ENCODE measurements at places on chromosomes 3 and 15. TPM values are rescaled to one million over a fixed set of nuclear protein-coding genes. Genes with fewer than 3 reads are reported as not detected.

The CIP2A gene
- 72.3 TPM for total RNA-seq

The FETUB gene
- not detected for total RNA-seq

The IGSF10 gene
- total RNA-seq = 0.59 TPM

The FBXW12 gene
- not detected for total RNA-seq

The TRPM1 gene
- total RNA-seq = not detected

The RAB6B gene
- 0.29 TPM for total RNA-seq

- no peak for DNase-seq
These were observed 68.9 kb upstream of the HERC1 start for GRCh38 chr15:63902671-63903035.

- no peak for DNase-seq
These were observed 17.1 kb downstream of the CHST13 start for GRCh38 chr3:126540951-126541627.

- no peak for DNase-seq
These were observed 981.9 kb downstream of the FHIT start for GRCh38 chr3:60269377-60269776.

DNA sequence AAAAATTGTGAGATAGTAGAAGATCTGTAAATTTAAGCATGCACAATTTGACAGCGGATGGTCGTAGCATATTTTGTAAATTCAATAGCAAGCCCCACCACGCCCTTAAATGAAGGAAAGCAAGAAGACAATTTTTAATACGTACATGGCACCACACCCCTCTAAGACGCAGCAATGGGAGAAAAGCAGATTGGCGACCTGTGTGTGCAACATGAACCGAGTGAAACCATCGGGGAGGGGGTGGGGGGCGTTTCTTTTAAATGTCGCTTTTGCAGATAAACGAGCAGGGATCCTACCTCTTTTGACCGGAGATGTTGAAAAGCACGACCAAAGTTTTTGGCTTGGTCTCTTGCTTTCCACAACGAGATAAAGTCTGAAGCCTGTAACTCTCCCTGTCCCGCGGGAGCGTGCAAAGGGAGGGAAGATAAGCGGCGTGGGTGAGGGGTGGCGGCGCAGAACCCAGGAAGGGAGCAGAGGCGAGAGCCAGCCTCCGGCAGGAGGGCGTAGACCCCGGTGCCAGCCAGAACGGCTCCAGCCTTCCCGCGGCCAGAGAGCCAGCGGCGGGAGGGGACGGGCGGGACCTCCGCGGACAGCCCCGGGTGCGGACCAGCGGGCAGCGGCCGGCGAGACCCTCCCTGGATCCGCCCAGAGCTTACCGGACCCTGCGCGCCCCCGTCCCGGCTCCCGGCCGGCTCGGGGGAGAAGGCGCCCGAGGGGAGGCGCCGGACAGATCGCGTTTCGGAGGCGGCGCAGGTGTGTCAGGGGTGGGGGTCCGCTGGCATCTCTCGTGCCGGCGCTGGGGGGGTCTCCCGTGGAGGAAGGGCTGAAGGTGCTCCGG, at the start of gene CHL1:
Gene CHL1, plus strand, starts transcription at position 453 of the 838 bp plus-strand sequence. CDS start 123,014 bp downstream, outside the sequence.
- DNase-seq = no peak

DNA sequence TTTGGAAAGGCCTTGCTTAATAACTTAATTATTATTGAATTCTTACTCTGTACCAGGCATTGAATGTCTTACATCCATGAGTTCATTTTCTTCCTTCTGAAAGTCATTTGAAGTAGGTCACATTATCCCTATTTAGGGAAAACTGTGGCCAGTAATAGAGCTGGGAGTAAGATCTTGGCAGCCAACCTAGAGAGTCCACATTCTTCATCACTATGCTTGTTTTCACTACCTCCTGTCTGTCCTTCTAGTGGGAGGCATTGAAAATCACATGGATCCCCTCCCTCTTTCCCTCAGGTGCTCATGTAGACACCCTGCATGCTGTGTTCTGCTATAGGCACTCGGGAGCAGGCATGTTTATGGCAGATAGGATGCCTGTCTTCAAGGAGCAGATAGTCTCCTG, 154.9 kb downstream of the EBLN2 start:
- no peak for DNase-seq

DNA sequence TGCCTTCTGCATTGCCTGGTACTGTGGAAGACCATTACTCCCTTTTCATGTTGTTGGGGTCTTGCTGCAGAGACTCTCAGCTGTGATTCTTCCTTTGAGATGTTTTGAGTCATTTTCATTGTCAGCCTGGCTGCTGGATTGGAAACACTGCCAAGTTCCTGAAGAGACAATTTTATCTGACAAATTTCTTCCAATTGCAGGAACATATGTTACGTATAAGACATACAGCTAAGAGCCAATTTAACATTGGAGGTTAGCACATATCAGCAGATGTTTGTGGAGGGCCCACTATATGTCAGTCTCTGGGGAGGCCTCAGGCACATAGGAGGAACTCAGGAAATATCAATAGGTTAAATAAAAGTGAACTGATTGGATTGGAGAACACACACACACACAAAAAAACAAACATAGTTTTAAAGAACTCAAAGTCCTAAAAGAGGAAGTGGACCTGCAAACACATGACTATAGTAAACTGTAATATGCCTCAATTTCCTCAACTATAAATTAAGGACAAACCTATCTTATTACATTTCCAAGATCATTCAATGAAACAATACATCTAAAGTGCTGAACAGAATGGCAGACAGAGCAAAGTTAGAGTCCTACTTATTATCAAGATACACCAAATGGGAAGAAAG, 172.3 kb downstream of the MYRIP start:
- DNase-seq = no peak

DNA sequence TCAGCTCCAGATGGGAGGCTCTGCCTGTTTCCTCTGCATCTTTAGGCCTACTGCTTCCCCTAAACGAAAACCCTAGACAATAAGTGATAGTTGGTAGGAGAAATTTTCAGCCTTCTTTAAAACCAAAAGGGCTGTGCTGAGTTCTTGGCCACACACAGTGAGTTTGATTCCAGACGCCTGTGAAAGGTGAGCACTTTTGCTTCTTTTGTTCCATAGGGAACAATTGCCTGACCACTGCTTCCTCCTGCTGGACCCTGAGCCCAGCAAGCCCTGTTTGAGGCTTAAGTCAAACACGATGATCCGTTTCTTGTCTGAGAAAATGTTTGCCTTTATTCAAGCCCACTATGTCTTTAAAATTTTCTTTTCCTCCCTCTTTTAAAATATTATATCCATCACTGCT, 493.9 kb downstream of the ZIC1 start:
- DNase-seq = no peak

GRCh38 chr15:67050062-67050461, 15.3 kb upstream of the SMAD3 start:
- no peak for DNase-seq

DNA sequence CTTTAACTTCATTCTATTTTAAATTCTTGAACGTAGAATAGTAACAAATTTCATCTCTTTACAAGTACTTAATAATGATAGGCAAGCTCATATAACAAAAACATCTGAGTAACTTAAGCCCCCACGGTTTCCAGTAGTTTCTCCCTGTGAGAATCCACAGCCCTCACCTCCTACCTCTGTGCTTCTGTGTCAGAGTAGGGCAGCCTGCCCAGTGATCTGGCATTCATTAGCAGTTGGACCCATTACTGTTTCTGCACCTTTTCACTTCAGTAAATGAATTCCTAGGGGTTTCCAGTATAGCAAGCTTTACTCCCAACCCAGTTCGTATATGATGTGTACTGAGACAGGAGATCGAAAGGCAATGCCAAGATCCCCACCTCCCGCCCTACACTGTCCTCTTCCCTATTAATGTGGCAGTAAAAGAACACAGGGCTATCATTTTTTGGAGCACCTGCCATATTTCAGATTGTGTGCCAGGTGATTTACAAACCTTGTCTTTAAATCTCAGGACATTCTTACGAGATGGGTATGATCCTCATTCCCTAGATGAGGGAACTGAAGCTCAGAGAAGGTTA, 40.8 kb downstream of the EIF2AK4 start:
- no peak for DNase-seq

Data from RPMI7951 (cell line).